ENCODE measurements at places on chromosomes 3 and 15. TPM values are rescaled to one million over a fixed set of nuclear protein-coding genes. Genes with fewer than 3 reads are reported as not detected.

TLR9 gene
- 0.05 TPM for polyA plus RNA-seq

RPUSD3 gene
- polyA plus RNA-seq: 154 TPM

SLC28A2 gene
- polyA plus RNA-seq: not detected

NR2E3 gene
- 0.80 TPM for polyA plus RNA-seq

- DNase-seq: peak; percentile 80
These were observed 172.2 kb downstream of the SSR3 start for GRCh38 chr3:156382458-156383346.

DNA sequence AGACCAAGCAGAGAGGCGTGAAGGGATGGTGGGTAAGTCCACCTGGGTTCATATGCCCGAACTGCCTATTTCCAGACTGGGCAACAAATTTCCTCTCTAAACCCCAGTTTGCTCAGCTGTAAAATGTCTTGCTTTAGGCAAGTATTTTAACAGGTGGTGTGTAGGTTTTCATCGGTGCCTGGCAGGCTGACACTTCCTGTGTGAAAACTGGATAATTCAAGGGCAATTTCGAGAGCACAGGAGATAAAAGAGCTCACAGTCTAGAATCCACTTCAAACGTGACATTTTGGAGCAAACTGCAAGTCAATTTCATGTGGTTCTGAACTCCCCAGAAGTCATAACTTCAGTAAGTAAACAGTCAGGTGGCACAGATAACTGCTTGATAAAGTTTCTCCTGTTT is 112.2 kb downstream of the OXNAD1 start:
- no peak for DNase-seq

GRCh38 chr15:72342385-72342784 is 22.4 kb upstream of the CELF6 start:
- peak; percentile 81 for DNase-seq

DNA sequence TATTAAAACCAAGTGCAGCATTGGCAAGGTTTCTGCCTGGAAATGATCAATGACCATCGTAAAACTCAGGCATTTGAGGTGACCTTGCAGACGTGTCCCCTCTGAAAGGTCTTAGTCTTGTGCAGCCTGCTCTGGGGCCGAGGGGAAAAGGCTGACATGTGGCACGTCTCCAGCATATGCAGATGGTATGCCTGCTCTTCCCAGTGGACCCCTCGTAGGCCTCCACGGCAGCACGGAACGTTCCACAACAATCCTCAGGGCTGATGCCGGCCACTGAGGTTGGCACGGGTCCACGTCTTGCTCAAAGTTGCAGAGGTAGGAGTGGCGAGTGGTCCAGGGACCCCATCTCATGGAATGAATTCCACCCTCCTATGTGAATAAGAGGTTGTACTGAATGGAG is 247.5 kb upstream of the LYSMD4 start:
- DNase-seq: no peak

GRCh38 chr3:107753976-107754375 is 231.2 kb downstream of the BBX start:
- no peak for DNase-seq

GRCh38 chr3:62962714-62963113 is 87.5 kb upstream of the CADPS start:
- no peak for DNase-seq

GRCh38 chr3:51276046-51276445 is 109.0 kb upstream of the MANF start:
- no peak for DNase-seq

DNA sequence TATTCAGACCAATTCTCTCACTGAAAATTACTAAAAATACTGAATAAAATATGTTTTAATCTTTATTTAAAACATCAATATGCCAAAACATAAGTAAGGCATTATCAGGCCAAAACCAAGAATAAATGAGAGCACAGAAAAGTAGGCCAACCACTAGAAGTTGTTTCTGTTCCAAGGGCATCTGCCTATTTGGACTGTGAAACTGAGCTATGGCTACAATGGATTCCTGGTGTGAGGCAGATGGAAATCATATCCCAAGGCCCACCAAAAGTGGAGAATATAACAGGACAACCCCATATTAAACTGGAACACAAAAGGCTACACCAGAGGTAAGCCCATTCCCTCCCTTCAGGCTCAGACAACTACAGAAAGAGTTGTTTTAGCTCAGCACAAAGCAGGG is 302.8 kb upstream of the IL12A start:
- DNase-seq: no peak

DNA sequence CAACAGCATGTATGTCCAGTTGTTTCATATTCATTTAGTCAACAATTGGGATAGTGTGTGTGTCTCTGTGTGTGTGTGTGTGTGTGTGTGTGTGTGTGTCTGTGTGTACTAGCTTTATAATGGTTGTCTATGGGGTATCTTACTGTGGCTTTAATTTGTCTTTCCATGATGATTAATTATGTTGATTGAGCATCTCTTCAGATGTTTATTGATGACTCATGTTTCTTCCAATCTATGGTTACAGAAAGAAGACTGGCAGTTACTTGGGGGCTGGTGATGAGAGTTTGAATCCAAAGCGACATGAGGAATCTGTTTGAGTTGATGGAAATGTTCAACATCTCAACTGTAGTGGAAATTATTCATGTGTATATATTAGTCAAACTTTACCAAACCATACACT is 440.1 kb downstream of the ZNF385D start:
- no peak for DNase-seq

- DNase-seq: no peak
These were observed 31.3 kb downstream of the LDHAL6B start for GRCh38 chr15:59237924-59238331.

All from H1 (cell line).